ENCODE measurements at places on chromosomes 2 and 18.

- no peak for DNase-seq
Measured at GRCh38 chr2:45987856-45988255, 309.4 kb upstream of the EPAS1 start.

GRCh38 chr2:84716564-84716963, 164.3 kb downstream of the TRABD2A start:
- DNase-seq: no peak

DNA sequence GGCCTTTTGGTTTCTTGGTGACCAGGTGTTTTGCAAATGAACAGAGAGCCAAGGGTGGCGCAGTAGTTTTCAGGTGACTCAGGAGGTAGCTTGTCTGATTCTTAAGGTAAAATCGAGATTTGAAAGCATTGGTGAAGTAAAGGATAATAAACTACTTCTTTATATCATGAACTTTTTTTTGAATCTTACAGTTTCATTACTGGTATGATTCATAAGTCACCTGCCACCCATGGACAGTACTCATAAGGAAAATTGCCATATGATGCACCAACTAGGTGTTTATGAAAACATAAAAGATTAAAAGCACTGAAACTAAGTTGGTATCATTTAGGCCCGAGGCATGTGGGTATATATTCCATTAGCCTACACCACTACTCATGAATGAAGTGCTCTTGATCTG, 84.1 kb upstream of the MGAT5 start:
- no peak for DNase-seq

- DNase-seq: no peak
Measured at GRCh38 chr2:199704358-199705238, 146.4 kb downstream of the FTCDNL1 start.

DNA sequence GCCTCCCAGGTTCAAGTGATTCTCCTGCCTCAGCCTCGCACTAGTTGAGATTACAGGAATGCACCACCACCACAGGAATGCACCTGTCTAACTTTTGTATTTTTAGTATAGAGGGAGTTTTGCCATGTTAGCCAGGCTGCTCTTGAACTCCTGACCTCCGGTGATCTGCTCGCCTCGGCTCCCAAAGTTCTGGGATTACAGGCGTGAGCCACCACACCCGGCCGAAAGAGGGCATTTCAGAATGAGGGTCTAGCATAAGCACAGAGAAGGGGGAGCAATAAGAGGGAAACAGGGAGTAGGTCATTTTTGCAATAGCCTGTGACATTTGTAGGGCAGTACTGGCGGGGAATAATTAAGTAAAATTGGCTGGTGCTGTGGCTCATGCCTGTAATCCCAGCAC, 1.9 kb upstream of the SPAST start:
- no peak for DNase-seq

DNA sequence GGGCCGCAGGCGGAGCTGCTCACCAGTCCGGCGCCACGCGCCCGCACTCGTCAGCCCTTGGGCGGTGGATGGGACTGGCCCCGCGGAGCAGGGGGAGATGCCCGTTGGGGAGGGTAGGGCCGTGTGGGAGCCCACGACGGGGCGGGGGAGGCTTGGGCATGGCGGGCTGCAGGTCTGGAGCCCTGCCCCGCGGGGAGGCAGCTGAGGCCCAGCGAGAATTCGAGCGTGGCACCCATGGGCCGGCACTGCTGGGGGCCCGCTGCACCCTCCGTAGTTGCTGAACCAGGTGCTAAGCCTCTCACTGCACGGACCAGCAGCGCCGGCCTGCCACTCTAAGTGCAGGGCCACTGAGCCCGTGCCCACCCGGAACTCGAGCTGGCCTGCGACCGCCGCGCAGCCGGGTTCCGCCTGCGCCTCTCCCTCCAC, 182.4 kb upstream of the ERBB4 start:
- DNase-seq: no peak

DNA sequence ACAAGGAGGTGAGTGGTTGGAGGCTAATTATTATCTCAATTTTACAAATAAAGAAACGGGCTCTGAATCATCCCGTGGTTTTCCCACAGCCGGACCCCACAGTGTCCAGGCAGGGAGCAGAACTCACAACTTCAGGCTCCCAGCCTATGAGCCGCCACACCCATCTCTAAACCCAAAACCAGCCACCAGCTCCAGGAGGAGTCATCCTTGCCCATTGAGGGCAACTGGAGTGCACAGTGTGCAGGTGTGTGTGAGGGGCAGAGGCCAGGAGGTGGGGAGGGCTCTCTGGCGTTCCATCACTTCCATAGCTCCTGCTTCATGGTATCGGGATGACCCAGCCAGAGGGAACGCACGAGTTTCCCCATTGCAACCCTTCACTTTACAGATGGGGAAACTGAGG, 144.5 kb downstream of the CYP26B1 start:
- DNase-seq: no peak

- DNase-seq: peak; percentile 6
Measured at GRCh38 chr2:71417300-71418202, 35.8 kb upstream of the DYSF start.

GRCh38 chr2:13876491-13877037, 756.0 kb upstream of the LRATD1 start:
- DNase-seq: no peak

DNA sequence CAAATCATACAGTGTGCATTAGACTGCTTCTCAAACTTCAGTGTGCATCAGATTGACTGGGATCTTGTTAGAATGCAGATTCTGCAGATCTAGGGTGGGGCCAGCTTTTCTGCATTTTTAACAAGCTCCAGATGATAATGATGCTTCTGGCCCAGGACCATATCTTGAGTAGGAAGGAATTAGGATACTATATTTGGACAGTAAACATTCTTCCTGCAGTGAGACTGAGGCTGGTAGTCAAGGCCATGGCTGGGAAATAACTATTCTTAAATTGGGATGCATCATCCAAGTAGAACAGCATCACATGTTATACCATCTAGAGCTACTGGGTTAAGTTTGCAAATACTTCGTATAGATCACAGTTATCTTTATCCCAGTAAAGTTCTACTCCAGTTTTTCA, 28.4 kb upstream of the ARMC9 start:
- DNase-seq: no peak

GRCh38 chr18:76382275-76382674, 112.8 kb downstream of the ZNF516 start:
- DNase-seq: no peak

- DNase-seq: no peak
Measured at GRCh38 chr18:12577848-12578247, 80.1 kb downstream of the SPIRE1 start.

- DNase-seq: peak; percentile 54
Measured at GRCh38 chr2:1940679-1941078, 196.4 kb upstream of the PXDN start.

GRCh38 chr2:49753344-49753985, 599.1 kb upstream of the FSHR start:
- DNase-seq: no peak

- DNase-seq: no peak
Measured at GRCh38 chr2:5885451-5886173, 193.4 kb downstream of the SOX11 start.

DNA sequence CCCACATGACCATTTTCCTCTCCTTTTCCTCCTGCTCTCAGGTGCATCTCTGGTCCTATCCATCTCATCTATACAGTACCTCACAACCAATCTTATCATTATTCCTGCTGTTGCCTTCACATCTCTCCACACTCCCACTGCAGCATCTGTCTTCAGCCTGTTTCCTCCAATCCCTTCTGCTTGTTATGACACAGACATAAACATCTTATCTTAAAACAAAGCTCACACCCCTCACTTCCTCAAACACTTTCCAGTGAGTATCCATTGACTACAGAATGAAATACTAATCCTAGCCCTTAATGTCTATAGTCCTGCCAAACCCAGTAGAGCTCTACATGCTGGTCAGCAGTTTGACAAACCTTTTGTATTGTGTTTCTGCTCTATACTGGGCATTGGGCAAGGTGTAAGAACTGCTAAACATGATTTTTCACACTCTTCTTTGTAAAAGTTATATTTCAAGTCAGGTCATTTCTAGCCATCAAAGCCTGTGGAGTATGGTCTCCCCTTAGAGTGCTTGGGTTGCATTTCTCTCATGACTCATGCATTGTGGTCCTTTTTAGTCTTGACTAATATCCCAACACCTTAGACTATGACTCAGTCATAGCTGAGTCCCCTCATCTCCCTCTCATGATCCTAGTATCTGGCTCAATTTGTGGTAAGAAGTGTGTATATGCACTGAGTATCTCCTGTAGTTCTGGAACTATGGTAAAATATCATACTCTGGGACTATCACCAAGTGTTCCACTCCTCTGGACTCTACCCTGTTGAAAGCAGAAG, 187.0 kb downstream of the CYRIA start:
- DNase-seq: no peak

GRCh38 chr2:3216841-3217495, 160.7 kb downstream of the EIPR1 start:
- DNase-seq: no peak

DNA sequence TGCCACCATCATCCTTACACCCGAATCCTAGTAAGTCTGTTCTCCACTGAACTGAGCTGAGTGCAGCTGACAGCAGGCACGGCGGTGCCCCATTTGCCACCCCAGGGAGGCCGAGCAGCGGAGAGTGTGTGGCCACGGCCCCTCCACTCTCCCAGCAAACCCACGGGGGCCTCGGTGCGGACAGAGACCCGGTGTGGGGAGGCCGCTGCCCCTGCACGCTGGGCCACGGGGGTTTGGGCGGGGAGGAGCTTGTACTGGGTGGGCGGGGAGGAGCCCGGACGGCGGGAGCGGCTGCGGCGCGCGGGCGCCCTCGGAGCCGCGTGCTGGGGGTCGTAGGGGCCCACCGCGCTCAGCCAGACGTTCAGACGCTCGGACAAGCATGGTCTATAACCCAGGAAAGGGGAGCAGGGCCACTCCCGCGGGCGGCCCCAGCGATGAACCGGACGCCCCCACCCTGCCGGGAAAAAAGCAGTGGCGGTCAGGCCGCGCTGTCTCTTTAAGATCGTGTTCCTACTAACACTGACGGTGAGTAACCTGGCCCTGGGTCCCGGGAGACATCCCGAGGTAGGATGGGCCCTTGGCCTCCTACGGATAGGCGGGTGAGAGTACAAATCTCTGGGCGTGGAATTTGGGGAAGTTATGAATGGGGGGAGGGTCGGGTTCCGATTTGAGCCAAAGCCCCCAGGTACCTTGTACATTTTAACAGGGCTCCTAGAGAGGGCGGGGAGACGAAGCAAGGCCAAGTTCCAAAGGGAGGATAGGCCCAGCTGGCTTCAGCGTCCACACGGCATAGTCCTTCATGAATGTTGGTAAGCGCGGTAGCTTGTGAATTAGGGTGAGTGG, at the start of gene ITPRIPL1:
ITPRIPL1 (plus strand) TSS at position 277 of the 843 bp plus-strand sequence; CDS start at position 800, 523 bp downstream.
- no peak for DNase-seq

- no peak for DNase-seq
Measured at GRCh38 chr18:77113361-77114151, 19.0 kb downstream of the MBP start.

GRCh38 chr2:65664931-65665330, 232.5 kb upstream of the SPRED2 start:
- no peak for DNase-seq

DNA sequence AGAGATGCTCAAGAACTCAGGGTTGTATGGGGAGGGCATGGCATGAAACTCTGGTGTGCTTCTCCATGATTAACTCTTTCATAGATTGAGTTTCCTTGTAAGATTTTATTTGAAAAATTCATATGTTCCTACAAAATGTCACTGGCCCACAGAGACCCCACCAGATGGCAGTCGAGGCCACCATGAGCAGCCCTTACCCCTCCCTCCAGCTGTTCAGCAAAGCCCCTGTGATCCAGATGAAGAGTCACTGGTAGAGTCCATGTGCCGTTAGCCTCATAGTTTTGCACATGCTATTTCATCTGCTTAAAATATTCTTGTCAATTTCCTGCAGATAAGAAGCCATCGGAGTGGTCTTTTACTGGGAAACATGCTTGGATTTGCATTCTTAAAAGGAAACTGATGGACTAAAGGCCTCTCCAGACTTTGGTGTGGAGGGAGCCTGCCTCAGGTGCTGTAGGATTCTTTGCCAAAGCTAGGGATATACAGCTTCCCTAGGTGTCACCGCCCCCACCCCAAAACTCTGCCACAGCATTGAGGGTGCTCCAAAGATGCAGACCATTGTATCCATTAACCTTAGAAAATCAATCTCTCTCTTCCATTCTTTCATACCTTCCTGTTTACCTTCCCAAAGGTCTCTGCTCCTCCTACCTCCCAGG, 18.8 kb downstream of the ZNF385B start:
- DNase-seq: no peak

GRCh38 chr2:157813467-157813866, 62.7 kb downstream of the ACVR1 start:
- no peak for DNase-seq

GRCh38 chr2:139162456-139162855, 382.3 kb upstream of the NXPH2 start:
- no peak for DNase-seq

DNA sequence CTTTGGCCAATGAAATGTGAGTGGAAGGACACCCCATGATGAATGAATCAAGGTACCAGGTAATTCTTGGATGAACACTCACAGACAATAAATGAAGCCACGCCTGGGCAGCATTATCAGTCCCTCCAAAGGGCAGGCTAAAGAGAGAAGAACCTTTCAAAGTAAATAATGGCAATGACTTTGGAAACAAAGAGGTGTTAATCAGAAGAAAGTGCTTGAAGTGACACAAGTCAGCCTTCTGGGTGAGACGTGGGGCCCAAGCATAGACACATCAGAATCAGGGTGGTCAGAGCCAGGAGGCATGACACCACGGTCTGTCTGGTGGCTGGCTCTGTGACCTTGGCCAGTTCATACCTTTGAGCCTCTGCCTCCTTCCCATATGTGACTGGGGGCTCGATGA, 103.3 kb downstream of the POLR1A start:
- DNase-seq: no peak

DNA sequence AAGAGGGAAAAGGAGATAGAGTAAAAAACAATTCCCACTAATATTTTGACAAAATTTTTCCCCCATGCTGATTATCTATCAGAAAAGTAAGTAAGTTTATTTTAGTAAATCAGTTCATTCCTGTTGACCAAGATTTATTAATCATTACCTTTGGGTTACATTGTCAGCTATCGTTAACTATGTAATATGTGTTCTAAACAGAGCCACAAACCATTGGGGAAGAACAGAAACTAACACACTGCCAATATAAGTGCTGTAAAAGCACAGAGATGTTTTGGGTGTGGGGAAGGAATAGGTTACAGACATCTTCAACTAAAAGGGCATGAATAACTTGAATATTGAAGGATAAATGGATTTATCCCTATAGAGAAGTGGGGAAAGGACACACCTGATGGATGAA, 42.5 kb upstream of the ACADL start:
- no peak for DNase-seq

GRCh38 chr2:182445391-182445965, 18.6 kb upstream of the PDE1A start:
- no peak for DNase-seq

DNA sequence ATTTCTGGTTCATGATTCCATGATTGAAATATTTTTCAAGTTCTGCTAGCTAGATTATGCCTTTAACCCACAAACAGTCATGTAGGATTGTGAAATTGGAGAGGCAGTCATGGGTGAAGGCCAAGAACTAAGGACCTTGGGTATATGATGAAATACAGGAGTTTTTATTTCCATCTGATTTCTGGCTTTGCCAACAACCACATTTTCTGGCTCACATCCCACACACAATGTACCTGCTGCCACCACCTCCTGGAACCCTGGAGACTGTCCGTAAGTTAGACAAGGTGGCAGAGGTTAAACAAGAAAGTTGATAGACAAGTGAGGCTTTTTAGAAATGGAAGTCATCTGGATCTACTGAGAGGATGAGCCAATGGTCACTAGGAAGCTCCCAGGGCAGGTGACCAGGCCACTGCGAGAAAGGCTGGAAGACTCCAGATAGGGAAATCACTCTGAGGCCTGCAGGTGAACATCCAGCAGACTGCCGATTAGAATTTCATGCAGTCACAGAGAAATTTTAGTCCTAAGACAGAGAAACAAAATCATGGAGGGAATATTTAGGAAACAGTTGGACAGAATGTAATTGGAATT, 402.0 kb downstream of the ALK start:
- DNase-seq: no peak

All from NCI-H510A (cell line).